ENCODE measurements at places on chromosomes 7 and 10.

DNA sequence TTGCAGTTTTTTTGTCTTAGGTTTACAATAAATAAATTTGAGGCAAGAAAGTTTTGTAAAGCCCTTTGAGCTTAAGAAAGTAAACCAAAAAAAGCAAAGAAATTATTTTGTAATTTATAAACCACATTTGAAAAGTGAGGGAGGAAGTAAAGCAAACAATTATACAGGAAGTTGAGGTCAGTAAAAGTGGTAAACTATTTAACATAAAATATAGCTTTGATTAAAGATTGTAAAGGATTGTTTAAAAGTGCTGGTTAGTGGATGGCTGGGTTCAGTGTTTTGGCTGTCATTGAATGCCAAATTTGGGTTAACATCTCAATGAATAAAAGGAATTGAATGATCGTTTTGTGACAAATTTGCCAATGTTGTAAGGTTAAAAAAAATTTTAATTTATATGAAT lies 9.9 kb downstream of the SOSTDC1 start:
- no peak for DNase-seq

DNA sequence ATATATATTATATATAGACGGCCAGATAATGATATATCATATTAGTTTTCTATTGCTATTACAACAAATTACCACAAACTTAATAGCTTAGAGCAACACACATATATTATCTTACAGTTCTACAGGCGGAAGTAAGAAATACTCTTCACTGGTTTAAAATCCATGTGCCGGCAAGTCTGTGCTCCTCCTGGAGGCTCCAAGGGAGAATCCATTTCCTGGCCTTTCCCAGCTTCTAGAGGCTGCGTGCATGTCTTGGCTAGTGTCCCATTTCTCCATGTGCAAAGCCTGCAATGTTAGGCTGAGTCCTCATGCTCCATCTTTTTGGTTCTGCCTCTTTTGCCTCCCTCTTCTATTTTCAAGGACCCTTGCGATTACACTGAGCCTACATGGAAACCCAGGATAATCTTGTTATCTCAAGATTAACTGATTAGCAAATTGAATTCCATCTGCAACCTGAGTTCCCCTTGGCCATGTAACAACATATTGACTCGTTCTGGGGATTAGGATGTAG lies 23.9 kb upstream of the PNLIPRP3 start:
- DNase-seq: no peak

GRCh38 chr7:151014950-151015349 lies 9.3 kb downstream of the ATG9B start:
- DNase-seq: no peak

- no peak for DNase-seq
Measured at GRCh38 chr7:104982308-104983075, 31.5 kb upstream of the KMT2E start.

DNA sequence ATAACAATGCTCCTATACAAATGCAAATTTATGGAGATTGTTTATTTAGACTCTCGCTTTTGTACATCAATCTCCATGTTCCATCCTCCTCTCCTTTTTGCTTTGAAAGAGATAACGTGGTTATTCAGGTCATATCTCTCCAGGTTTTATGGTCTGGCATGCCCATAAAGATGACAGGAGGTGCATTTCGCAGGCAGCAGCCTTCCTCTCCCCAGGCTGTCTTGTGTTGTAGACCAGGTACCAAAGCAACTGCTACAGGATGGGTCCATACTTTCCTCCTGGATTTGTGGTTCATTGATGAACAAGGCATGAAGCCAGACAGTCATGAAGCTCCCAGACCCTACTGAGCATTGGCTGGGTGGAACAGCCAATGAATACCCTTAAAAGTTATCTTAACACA lies 400.2 kb upstream of the NPVF start:
- no peak for DNase-seq

DNA sequence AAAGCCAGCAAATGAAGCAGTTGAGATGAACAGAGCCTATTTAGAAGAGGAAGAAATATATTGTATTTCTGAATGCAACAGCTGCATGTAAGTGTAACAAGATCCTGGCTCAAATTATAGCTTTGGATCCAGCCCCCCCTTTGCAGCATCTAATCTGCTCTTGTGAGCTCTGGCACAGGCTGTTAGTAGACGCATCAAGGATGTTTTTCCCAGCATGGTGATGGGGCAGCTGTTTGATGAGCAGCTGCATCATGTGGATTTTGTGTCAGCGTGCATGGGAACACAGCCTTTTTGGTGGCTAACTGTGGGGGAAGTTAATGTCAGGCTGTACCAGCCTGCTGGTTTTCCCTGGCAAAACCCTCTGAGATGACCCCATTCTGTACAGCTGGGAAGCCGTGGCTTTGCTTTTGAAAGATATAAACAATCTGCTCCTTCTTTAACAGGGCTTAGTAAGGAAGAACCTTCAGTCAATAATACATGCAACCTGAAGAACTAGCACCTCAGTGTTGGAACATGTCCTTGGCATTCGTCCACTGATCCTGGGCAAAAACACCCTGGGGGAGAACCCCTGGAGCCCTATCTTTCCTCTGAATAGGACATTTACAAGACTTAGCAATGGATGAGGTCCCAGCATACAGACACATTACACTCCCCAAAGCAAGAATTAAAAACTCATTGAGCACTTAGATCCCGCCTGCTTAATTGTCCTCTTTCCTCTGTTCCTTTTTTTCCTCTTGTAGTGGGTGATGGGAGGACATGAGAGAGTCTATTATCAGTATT lies 70.6 kb downstream of the NPS start:
- DNase-seq: peak; percentile 76

GRCh38 chr10:95661818-95662217 lies 5.3 kb upstream of the ALDH18A1 start:
- no peak for DNase-seq

DNA sequence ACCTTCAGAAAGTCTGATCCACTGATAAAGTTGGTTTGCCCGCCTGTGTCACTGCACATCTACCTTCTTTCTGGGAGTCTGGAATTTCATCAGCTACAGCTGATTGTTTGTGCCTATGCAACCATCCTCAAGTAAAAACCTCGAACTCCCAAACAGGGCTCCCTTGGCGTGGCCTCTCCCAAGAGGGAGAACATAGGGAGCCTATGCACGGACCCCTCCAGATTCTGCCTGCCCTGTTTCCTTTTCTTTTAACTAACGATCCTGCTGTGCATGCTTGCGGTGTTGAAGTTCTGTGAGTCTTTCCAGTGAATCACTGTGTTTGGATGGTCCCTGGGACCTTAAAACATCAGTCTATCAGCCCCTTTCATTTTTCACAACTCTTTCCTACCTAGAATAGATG lies 226.9 kb upstream of the SEMA3D start:
- no peak for DNase-seq

- no peak for DNase-seq
Measured at GRCh38 chr10:75018251-75018650, 93.2 kb upstream of the SAMD8 start.

DNA sequence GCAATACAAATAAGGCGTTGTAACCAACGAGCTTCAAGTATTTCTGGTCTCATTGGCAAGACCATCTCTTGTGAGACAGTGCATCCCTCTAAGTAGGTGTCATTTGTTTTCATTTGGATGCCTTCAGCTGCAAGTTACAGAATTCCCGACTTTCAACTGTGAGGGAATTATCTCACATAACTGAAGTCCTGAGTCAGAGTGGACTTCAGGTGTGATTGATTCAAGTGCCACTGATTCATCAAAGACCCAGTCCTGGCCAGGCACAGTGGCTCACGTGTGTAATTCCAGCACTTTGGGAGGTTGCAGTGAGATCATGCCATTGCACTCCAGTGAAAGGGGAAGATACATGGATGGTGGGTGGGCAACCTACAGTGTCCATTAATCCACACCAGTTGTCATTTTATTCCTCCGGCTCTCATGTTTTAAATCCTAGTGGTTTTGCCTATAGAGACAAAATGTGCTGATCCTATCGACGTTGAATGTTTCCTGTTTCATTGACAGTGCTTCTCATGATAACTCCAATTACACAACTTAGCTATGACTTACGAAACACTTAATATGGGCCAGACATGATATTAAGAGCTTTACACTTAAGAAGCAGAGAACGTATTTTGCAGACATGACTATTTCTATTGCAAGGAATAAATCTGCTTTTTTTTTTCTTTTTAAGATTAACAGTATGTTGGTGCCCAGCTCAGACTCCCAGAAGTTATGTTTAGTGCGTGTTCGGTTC lies 268.0 kb downstream of the FRMD4A start:
- DNase-seq: no peak

- DNase-seq: no peak
Measured at GRCh38 chr7:158779061-158780000, 50.0 kb downstream of the ESYT2 start.

GRCh38 chr7:6453734-6454133 lies 6.0 kb upstream of the DAGLB start:
- no peak for DNase-seq

DNA sequence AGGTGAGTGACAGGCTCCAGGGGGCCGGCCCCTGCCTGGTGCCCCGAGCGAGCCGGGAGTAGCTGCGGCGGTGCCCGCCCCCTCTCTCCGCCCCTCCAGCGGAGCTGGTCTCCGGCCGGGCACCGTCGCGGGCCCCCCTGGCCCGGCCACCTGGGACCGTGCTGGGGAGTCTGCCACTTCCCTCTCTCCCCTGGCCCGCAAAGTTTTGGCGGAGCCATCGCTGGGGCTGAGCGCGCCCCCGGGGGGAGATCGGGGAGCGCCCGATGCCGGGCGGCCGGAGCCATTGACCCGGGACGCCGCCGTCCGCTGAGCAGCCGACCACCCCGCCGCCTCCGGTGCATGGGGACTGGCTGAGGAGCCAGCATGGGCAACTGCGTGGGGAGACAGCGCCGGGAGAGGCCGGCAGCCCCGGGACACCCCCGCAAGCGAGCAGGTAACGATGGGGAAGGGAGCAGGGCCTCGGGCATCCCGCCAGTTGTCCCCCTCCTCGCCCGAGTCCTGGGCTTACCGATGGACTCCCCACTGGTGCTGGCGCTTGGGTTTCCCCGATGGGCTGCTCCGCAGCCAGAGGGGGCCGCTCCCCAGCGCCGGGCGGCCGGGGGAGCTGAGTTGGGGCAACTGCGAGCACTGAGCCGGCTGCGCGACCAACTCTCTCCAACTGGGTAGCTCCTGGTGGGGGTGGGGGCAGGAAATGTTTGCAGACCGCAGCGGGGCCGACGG lies at the start of gene UBTD1:
Gene UBTD1 (plus strand): TSS at position 84 of the 720 bp plus-strand sequence. CDS start 280 bp downstream, at position 364.
- peak; percentile 81 for DNase-seq

DNA sequence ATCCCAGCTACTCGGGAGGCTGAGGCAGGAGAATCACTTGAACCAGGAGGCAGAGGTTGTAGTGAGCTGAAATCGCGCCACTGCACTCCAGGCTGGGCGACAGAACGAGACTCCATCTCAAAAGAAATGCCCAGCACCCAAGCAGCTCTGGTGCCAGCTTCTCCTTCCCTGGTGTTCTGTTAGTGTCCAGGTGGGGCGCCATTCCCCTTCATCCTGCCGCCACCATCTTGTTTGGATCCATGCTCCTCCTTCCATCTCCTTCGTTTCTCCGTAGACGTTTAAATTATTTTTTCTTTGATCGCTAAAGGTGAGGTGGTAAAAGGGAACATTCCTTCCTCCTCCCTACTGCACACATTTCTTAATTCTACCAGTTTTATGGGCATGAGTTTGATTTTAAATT lies 30.3 kb downstream of the PROSER2 start:
- no peak for DNase-seq

GRCh38 chr7:96728139-96728538 lies 18.5 kb upstream of the SEM1 start:
- no peak for DNase-seq

GRCh38 chr10:839550-840205 lies 91.8 kb downstream of the LARP4B start:
- DNase-seq: no peak

DNA sequence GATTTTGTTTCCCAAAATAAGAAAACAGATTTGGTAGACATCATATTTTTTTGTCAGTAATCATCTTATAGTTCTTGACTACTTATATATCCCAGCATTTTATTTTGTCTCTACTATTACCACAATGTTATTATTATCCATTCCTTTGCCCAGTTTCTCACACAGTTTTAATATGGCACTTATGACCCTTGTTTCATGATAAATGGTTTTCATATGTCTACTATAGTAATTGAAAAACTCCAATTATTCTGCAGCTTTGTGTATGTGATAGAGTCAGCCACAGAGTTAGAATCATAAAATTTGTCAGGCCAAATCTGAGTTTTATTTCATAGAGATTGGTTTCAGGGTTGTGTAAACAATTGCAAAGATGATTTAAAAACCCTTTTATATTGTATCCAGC lies 203.9 kb downstream of the MALRD1 start:
- no peak for DNase-seq

- DNase-seq: no peak
Measured at GRCh38 chr10:132446661-132447445, 49.9 kb downstream of the PWWP2B start.
